H9 (cell line): ENCODE measurements at places on chromosomes 7 and 10.

- no peaks in the 10 kb centered on the region for H3K27me3 ChIP-seq
- no peak for DNase-seq
- no peaks in the 10 kb centered on the region for H3K36me3 ChIP-seq
- H3K4me1 ChIP-seq, result peaks cover 3% of the 10 kb centered on the region; the same call in 1 of the 2 replicates
These were observed 620 bp downstream of the SLK start for GRCh38 chr10:103967448-103968071.

DNA sequence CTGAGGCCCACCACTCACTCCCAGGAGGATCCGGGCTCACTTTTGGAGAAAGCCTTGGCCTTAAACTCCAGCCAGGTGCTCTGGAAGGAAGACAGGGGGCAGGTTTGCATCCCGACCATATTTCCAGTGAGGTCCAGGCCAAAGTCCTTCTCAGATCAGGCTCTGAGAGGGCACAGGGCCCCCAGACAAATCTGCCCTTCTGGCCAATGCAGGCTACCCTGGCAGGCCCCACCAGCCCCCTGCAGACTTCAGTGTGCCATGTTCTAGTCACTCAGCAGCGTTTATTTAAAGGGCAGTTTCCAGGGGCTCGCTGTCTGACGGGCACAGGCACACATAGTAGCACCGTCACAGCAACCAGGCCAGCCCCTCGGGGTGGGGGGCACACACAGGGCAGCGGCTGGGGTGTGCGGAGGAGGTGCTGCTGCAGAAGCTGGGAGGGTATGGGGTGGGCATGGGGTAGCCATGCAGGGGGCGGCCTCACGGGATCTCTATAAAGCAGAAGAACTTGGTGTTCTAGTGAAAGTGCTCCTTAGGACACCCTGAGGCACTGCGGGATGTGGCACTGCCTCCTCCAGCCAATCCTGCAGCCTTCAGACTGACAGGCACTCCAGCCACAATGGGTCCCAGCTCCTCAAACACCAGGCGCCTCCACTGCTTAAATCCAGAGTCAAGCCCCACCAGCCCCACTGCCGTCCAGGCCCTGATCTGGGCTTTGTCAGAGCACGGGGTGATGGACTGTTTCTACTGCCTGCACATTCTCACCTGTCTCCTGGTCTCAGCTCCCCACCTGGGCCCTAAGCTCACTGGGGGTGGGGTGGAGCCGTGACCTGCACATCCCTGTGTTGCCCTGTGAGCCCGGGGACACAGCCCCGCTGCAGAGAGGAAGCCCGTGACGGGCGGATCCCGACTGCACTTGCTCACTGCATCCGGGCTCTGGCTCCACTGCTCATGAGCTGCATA is 9.6 kb upstream of the PYROXD2 start:
- no peak for DNase-seq
- no peak overlapping the region for H3K27ac ChIP-seq
- peaks cover 5% of the 10 kb centered on the region; the same call in 1 of the 2 replicates for H3K36me3 ChIP-seq
- no peak overlapping the region for H3K4me3 ChIP-seq
- no peaks in the 10 kb centered on the region for H3K27me3 ChIP-seq
- no peaks in the 10 kb centered on the region for H3K4me1 ChIP-seq

DNA sequence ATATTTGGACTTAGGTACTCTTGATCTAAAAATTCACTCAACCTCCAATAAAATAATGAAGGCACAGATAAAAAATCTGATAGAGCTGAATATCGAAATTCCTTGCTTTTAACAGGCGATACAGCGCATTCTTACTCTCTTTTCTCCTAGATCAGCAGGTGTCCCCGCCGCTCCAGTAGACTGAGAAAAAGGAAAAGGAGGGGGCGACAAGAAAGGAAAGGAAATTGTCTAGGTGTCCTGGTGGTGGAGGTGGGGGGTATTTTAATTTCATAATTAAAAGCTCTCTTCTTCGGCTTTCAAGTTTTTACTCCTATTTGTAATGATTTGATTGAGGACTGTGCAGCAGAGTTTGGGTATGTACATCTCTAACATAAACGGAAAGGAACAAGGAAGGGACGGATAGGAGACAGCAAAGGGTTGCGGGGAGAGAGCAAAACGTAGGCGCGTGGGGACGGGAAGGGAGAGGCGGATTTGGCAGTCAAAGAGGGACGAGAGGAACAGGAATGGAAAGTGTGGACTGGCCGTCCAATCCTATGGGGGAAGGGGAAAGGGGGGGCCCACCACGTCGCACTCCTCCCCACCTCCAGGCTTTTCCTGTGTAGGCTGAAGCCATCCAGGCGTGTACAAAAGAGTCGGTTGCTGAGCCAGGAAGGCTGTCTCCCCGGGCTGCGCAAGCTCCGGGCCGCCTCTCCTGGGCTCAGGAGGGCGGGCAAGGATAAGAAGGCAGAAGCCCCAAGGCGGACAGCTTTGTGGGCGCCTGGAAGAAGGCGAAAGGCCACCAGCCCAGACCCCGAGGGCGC is 875 bp upstream of the HECTD2 start:
- H3K4me3 ChIP-seq, result peak overlapping the region; percentile 79
- no peaks in the 10 kb centered on the region for H3K36me3 ChIP-seq
- H3K27me3 ChIP-seq, result no peaks in the 10 kb centered on the region
- peak; percentile 56 for DNase-seq
- peak overlapping the region; percentile 53 for H3K27ac ChIP-seq

DNA sequence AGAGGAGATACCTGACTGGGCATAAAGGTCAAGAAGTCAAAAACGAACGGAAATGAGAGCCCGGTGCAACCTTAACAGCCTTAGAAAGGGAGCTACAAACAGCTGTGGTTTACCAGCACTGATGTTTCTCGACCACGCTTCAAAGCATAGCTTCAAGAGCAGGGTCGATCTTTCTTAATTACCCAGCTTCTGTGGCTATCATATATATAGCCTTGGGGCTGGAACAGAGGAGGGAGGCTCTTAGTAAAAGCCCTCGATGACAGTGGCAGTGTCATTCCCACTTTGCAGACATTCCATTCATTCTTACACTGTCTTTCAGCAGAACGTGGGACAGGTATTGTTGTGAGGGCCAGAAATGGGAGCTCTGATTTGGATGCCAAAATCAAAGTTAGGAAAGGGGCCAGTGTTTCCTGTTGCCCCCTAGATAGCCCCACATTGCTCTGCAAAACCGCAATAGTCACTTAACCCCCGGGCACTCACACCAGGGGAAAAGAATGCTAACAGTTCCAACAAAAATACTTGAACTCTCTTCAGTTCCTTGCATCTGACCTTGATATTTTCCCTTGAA is 141.5 kb downstream of the MTPAP start:
- no peak overlapping the region for H3K4me3 ChIP-seq
- no peaks in the 10 kb centered on the region for H3K27me3 ChIP-seq
- no peaks in the 10 kb centered on the region; the same call in 1 of the 2 replicates for H3K4me1 ChIP-seq
- H3K36me3 ChIP-seq, result peaks cover 5% of the 10 kb centered on the region; the same call in 1 of the 2 replicates
- H3K27ac ChIP-seq, result no peak overlapping the region
- DNase-seq, result no peak

DNA sequence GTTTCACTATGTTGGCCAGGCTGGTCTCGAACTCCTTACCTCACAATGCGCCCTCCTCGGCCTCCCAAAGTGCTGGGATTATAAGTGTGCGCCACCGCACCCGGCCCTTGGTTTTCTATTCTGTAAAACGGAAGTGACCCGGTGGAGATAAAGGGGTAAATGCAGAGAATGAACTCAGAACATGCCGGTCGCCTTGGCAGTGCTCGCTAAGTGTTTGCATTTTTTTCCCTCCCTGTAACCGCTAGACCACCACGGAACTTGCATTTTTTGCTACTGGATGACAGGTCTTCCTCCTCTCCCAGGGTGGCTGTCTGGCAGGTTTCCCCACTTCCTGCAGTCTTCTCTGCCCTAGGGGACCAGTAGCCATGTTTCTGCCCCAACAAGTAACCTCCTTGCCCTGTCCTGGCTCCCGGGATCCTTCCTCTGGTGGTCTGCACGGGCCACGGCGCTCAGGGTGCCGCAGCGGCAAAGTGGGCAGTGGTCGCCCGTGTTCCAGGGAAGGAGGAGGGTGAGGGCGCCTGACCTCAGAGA is 18.8 kb upstream of the GNA12 start:
- no peak overlapping the region for H3K27ac ChIP-seq
- H3K36me3 ChIP-seq, result no peaks in the 10 kb centered on the region; the same call in 2 of the 3 replicates
- H3K4me3 ChIP-seq, result no peak overlapping the region; the same call in 2 of the 3 replicates
- DNase-seq, result no peak
- no peaks in the 10 kb centered on the region for H3K27me3 ChIP-seq
- H3K4me1 ChIP-seq, result no peaks in the 10 kb centered on the region; the same call in 1 of the 2 replicates

DNA sequence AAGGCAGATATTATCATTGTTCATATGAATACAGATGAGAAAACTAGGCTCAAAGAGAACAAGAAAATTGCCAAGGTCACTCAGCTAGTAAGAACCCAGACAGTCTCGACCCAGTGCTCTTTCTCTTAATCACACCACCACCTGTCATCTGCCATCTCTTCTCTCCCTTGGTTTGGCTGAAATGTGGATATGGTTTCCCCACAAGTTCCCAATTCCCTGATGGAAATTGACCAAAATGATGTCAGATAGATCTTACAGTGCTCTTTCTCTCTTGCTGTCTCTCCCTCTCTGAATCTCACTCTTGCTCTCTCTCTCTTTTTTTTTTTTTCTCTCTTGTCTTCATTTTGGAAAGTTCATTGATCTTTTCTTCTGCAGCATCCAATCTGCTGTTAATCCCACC is 9.1 kb downstream of the C10orf90 start:
- no peaks in the 10 kb centered on the region for H3K27me3 ChIP-seq
- no peak overlapping the region for H3K4me3 ChIP-seq
- no peak for DNase-seq
- H3K27ac ChIP-seq, result no peak overlapping the region
- H3K36me3 ChIP-seq, result no peaks in the 10 kb centered on the region; the same call in 2 of the 3 replicates
- no peaks in the 10 kb centered on the region for H3K4me1 ChIP-seq

GRCh38 chr7:46153583-46153950 is 232.5 kb upstream of the IGFBP3 start:
- no peak overlapping the region for H3K4me3 ChIP-seq
- H3K4me1 ChIP-seq, result no peaks in the 10 kb centered on the region
- H3K27ac ChIP-seq, result no peak overlapping the region
- H3K27me3 ChIP-seq, result no peaks in the 10 kb centered on the region
- H3K36me3 ChIP-seq, result no peaks in the 10 kb centered on the region

DNA sequence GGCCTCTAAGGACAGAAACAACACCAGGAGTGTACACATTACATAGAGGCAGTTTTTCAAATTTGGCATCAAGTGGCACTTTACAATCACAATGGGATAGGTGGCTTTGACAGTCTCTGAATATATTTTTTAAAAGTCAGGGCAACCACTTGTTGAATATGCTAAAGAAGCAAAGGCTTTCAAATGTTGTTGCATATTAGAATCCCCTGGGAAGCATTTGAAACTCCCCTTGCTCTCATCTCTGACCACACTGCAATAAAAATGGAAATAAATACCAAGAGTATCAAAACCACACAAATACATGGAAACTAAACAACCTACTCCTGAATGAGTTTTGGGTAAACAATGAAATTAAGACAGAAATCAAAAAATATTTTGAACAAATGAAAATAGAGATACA is 106.5 kb upstream of the RAB11FIP2 start:
- no peak overlapping the region for H3K4me3 ChIP-seq
- no peaks in the 10 kb centered on the region for H3K36me3 ChIP-seq
- no peaks in the 10 kb centered on the region for H3K27me3 ChIP-seq
- DNase-seq, result no peak
- H3K27ac ChIP-seq, result no peak overlapping the region
- no peaks in the 10 kb centered on the region for H3K4me1 ChIP-seq

GRCh38 chr7:32393861-32394260 is 96.3 kb downstream of the LSM5 start:
- no peaks in the 10 kb centered on the region for H3K36me3 ChIP-seq
- no peak overlapping the region for H3K4me3 ChIP-seq

DNA sequence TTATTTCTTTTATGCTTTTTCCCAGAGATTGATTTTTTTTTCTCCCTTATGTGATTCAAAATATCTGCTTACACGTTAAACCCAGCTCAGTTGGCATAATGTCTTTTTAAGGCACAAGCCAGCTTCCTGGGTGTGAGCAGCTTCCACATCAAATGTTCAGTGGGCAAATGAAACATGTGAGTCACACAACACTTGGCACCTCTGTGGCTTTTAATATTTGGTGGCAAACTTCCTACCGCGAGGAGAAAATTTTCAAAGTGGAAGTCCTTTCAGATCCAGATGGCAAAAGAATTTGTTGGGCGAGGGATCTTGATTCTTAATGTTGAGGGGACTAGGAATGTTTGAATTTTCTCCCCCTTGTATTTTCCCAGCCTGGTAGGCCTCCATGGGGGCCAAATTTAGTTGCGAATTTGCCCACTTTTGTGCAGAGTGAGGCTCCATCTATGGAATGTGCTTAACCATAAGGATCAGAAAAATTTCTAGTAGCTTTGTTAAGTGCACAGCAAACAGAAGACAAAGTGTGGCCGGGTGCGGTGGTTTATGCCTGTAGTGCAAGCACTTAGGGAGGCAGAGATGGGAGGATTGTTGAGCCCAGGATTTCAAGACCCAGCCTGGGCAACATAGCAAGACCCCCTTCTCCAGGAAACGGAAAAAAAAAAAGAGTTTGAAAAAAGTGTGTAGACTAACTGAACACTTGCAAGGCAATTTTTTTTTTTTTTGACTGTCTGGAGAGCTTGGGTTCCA is 31.0 kb downstream of the CUX1 start:
- no peaks in the 10 kb centered on the region for H3K4me1 ChIP-seq
- no peak for DNase-seq
- no peak overlapping the region for H3K27ac ChIP-seq

DNA sequence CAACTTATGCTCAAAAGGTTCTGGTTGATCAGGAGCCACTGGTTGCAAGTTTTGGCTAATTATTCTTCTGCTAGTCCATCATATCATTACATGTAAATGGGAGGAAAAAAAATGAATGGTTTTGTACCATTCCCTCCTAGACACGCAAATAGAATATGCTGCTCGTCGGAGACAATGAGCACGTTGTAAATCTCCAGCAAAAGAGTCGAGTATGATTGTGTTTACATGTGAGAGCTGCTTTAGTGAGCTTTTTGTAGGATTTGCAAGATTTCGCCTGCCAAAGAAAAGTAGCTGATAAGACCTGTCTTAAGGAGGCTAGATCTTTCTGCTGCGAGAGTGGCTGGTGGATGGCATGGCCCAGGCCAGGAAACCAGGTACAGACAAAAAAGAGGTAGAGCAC is 109.0 kb downstream of the ZMYND11 start:
- H3K27me3 ChIP-seq, result no peaks in the 10 kb centered on the region
- H3K4me3 ChIP-seq, result no peak overlapping the region
- H3K36me3 ChIP-seq, result peaks cover 36% of the 10 kb centered on the region
- no peak for DNase-seq
- H3K4me1 ChIP-seq, result no peaks in the 10 kb centered on the region

DNA sequence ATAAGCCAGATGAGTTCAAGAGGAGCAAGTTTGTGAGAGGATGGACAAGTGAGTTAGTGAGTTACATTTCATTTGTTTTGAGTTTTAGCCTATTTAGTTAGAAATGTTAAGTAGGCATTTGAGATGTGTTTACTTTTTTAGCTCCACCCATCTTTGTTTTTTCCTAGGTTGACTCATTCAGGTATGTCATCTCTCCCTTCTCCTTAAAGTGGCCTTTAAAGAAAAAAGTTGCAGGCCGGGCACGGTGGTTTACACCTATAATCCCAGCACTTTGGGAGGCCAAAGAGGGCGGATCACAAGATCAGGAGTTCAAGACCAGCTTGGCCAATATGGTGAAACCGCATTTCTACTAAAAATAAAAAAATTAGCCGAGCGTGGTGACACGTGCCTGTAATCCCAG is 71.2 kb downstream of the BMPR1A start:
- H3K36me3 ChIP-seq, result no peaks in the 10 kb centered on the region
- H3K4me3 ChIP-seq, result no peak overlapping the region
- DNase-seq, result no peak
- H3K4me1 ChIP-seq, result peaks cover 11% of the 10 kb centered on the region; the same call in 1 of the 2 replicates

- DNase-seq, result no peak
- H3K27ac ChIP-seq, result no peak overlapping the region
- no peak overlapping the region for H3K4me3 ChIP-seq
- H3K27me3 ChIP-seq, result no peaks in the 10 kb centered on the region
- peaks cover 5% of the 10 kb centered on the region; the same call in 1 of the 2 replicates for H3K36me3 ChIP-seq
These were observed 234.0 kb downstream of the CDC14C start for GRCh38 chr7:49158321-49158720.
